ENCODE measurements at places on chromosomes 1 and 21.

GRCh38 chr1:55775007-55775406 lies 559.8 kb upstream of the USP24 start:
- no peak for DNase-seq

- DNase-seq: no peak
Observed at GRCh38 chr1:174032671-174033222, 10.6 kb upstream of the RC3H1 start.

DNA sequence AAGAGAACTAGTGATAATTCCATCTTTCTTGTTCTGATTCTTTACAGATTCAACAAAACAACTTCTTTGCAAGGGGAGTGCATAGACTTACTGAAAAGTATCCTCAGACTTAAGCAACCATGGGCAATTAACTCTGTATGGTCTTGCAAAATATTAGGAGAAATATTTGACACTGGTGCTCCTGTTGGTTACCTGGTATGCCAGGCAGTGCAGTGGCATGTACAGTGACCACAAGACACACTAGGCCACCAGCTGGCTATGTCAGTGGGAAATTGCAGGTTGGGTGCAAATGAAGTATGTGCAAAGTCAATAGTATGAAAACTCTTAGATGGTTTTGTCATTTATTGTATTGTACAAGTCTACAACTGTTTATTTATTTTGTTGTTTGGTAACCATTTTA lies 34.5 kb downstream of the EPS15 start:
- no peak for DNase-seq

GRCh38 chr1:118982266-118982665 lies 5.9 kb downstream of the TBX15 start:
- no peak for DNase-seq

DNA sequence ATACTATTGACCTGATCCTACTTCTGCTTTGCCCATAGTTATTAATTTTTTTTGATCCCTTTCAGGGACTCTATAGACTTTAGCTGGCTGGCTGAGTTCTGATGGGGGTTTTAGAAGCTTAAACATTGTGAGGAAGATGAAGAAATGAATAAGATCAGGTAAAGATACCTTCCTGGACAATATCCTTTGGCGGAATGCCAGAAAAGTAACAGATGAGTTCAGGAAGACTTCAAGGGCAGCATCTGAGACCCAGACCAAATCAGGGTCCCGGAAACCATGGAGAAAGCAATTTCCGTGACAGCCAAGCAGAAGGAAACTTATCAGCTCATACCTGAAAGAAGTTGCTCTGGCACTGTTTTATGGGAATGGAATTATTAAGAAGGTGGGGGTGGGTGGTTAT lies 100.4 kb downstream of the XCL2 start:
- DNase-seq: no peak

- no peak for DNase-seq
Observed at GRCh38 chr1:196677781-196678509, 26.1 kb downstream of the CFH start.

- no peak for DNase-seq
Observed at GRCh38 chr1:167973832-167974231, 37.0 kb upstream of the MPC2 start.

DNA sequence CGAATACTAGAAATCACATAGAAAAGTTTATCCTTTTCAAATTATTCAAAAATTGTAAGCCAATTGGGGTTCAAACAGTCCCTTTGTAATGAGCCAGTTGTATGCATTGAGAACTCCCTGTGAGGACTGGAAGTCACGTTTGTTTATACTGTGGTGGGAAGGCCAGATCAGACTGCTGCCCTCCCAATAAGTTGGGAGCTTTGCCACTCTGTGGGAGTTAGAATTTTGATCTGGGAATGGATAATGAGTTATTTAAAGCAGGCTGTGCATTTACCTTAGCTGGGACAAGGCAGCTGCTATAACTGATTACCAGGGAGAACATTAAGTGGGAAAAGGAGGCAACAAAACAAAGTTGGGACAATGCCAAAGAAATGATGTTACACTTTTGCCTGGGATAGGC lies 178.8 kb downstream of the SDCCAG8 start:
- no peak for DNase-seq

- no peak for DNase-seq
Observed at GRCh38 chr1:56816909-56817308, 2.3 kb downstream of the FYB2 start.

DNA sequence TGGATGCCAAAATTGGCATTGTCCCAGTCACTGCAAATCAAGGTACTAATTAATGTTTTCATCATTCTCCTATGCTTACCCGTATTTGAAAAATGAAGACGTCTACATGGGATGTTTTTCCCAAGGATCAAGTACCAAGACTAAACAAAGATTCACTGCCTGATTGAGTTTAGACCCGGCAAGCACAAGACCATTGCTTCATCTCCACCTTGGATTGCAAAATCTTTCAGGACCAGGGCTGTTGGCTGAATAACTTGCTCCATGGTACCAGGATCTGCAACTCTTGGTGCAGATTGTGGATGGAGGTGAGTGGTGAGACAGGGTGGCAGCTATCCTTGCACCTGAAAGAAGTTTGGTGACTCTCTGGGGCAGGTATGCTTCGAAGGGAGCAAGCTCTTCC lies 122.5 kb upstream of the ETS2 start:
- no peak for DNase-seq

- no peak for DNase-seq
Observed at GRCh38 chr1:3092530-3092929, 23.5 kb downstream of the PRDM16 start.

- DNase-seq: no peak
Observed at GRCh38 chr1:166972193-166972592, 3.1 kb downstream of the ILDR2 start.

- DNase-seq: no peak
Observed at GRCh38 chr1:4734791-4735190, 80.4 kb downstream of the AJAP1 start.

- DNase-seq: no peak
Observed at GRCh38 chr1:99969260-99969728, 502 bp upstream of the SLC35A3 start.

GRCh38 chr1:226526801-226527595 lies 21.6 kb upstream of the STUM start:
- no peak for DNase-seq

GRCh38 chr1:210236386-210236839 lies 3.8 kb downstream of the SERTAD4 start:
- no peak for DNase-seq

DNA sequence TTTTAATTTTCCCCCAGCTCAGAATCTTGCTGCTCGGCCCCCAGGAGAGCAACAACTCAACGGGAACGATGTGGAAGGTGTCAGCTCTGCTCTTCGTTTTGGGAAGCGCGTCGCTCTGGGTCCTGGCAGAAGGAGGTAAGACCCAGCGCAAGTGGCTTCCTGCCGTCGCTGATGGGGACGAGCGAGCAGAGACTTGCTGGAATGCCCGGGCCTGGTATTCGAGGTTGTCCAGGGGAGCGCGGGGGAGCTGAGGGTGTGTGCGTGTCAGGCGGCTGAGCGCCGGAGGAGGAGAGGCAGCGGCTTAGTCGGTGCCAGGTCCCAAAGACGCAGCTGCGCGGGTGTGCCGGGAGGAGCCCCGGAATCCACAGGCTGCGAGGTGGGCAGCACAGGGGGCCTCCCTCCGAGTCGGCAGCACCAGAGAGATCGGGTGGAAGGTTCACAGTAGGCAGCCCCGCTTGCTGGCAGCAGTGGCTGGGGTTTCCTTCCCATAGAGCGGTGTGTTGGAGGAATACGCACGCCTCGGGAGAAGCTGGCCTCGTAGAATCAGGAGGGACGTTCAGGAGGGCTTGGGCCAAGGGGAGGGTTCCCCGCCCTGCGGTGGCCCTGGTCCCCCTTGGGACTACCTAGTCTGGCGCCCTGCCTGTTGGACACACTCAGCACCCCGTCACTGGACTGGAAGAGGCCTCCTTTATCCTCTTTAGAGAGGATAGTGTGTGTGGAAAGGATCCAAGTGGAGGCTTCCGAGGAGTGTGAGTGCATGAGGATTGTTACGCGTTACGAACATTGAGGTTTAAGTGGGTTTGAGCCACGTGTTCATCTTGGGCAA lies 547 bp downstream of the PDPN start:
- no peak for DNase-seq

DNA sequence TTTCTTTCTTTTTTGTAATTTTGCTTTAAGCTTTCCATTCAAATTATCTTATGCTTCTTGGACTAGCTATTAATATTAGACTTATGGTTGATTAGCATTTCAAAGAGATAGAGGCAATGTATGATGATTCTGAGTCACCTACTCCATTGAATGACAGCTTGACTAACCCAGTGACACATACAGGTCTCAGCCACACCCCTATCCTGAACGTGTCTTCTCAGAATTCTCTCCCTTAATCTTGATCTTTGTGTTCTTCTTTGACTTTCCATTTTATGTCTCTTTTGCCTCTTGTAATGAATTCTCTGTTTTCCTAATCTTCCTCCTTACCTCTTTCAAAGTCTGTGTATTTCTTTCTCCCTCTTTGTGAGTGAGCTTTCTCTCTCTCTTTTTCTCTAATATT lies 241.1 kb downstream of the PDE4B start:
- DNase-seq: no peak

- DNase-seq: no peak
Observed at GRCh38 chr1:237303929-237304328, 261.9 kb downstream of the RYR2 start.

DNA sequence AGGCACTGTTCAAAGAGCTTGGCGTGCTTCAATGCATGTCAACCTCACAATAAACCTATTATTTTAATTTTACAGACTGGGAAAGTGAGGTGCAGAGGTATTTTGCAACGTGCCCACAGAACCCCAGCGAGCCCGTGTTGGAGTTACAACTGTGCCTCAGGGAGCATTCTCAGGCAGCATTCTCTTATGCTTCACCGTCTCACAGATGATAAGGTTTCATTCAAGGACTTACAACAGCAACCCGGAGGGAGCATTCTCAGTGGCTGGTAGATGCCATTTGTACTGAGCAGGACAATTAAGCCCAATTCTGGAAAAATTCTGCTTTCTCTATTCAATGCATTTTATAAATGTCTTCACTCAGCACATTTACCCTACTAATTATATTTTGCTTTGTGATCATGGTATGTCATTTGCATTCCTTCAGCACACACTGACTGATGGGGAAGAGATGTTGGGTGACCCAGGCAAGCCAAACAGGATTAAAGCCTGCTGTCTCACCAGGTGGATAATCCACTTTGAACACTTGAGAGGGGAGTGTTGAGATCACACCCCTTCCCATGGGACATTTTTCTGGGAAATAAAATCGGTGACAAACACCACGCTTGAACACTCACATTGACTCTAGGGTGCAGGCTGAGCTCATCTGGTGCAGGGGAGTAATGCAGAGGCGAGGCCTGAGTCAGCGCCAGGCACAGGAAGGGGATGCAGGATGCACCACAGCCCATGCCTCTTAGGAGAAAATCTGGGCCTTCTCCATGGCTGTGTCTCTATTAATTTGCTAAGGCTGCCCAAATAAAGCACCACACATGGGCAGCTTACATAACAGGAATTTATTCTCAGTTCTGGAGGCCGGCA lies 113.9 kb downstream of the CLIC6 start:
- no peak for DNase-seq

DNA sequence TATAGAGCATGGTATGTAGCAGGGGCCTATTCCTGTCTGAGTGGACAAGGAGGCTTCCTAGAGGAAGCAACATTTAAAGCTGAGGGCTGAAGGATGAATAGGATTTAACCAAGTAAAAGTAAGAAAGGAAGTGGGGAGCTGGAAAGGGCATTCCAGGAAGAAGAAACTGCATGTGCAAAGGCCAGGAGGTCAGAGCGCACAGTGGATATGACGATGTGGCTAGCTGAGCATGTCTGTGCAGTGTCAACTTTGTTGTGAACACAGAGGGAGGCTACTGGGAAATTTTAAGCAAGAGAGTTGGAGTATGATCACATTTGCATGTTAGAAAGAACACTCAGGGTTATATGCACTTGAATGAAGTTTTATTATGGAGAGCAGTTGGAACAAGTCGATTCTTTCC lies 28.6 kb upstream of the JUN start:
- DNase-seq: no peak
